Right cardiac atrium (tissue), 5 donors: ENCODE measurements at places on chromosomes 5 and 9.

- peak; percentile 95 for DNase-seq
Observed at GRCh38 chr9:70049672-70050271, 6.1 kb downstream of the MAMDC2 start.

DNA sequence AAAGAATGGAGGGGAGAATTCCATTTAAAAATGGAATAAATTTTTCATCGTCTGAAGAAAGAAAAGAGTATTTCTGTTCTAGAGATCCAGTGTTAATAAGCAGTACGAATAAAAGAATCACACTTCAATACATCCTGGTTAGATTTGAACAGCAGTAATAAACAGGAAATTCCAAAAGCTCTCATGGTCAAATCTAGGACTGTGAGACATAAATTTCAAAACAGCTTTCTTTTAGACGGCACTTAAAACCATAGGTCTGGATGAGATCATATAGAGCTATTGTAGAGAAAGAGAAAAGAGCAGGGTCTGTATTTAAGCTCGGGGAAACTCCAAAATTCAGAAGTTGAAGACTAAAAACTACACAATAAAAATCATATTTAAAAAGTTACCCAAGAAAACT lies 1006.9 kb upstream of the CTNND2 start:
- DNase-seq = no peak

DNA sequence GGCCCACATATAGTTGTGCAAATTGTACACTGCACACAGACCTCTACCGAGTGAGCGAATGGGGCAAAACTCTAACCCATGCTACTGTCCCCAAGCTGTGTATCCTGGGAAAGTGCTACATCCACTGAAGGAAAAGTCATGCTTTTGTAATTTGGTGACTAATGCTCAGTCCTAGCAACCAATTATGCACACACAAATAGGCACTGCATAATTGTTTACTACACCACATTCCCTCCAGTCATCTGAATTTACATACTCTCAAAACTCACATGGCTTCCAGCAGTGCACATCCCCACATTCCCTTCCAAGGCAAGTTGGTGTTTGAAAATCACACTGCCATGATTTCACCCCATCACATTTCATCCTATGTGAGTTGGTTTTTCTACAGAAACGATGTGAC lies 125.9 kb upstream of the OSMR start:
- DNase-seq = no peak

DNA sequence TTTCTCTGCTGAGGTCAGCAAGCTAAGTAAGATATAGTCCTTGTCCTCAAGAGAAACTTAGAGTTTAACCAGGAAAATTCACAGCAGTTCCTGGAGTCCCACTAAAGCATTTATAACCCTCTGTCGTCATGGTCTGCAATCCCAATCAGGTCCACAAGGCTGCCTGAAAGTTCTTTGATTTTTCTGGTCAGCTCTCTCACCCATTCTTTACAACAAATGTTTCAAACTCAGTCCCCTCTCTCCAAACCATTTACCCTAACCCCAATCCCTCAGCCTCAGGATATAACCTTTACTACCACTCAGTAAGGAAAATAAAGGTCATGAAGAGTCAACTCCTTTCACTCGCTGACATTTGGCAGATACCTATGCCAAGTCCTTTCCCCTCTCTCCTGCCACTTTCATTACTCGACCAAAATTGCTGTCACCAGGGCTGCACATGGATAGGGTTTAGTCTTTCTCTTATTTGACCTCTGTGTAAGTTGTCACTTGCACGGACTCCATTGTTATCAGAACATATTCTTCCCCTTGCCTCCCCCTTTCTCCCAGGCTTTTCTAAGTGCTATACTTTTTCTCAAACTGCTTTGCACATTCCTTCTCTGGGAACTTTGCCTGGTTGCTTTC lies 936.6 kb downstream of the NR2F1-AS1 start:
- no peak for DNase-seq

DNA sequence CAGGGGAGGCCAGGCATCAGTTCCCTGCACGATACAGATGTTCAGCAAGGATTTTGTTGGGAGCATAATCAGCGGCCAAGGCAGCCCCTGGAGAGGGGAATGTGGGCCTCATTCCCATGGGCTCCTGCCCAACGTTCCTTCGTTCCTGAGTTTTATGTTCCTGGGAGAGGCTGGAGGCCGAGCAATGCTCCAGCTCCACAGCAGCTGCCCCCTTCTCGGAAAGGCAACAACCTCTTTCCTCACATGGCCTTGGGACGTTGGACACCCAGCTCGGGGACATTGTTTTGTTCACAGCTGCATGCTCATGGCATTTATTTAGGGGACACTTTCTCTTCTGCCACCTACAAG lies 63.8 kb upstream of the COL15A1 start:
- peak; percentile 44 for DNase-seq

DNA sequence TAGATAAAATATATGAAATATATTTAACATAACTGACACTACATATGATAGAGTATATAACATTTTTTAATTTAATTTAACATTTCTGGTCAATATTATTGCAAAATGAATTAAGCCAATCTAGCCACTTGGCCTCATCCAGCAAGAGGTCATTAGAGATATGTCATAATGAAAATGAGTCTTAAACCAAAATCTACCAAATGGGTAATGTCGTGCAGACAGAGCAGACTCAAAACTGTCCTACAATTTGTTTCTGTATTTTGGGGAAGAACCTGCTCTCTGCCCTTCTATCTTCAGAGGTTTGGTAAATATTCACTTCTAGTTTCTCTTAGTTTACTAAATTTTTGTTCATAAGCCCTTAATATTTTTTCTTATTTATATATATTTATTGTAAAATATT lies 61.4 kb downstream of the ARHGEF28 start:
- no peak for DNase-seq

GRCh38 chr9:121529237-121529987 lies 29.8 kb upstream of the GGTA1 start:
- peak; percentile 99 for DNase-seq

GRCh38 chr9:104948277-104948676 lies 20.3 kb upstream of the ABCA1 start:
- no peak for DNase-seq

DNA sequence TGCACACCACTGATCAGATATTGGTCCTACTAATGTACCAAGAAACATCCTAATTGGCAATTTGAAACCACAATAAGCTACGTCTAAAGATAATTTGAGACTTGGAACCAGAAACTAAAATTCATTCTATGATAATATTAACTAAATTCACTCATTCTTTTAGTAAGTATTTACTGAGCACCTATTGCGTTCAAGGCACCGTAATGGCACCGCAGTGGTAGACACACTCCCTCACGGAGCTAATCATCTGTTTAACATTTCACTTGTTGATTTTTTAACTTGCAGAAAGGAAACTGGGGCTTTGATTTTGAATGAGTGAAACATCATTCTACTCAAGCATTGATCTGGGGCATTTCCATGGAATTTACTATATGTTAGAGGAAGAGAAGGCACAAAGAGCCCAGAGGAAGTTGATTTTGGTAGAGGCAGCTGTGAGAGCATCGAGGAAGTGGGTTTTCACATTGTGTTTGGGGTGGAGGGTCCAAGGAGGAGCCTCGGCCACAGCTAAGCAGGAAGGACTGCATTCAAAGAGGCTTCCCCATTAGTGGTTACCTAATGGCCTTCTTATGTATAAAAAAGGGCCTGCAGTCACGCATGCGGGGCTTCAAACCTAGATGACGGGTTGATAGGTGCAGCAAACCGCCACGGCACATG lies 7.1 kb downstream of the RAPGEF1 start:
- peak; percentile 64 for DNase-seq

DNA sequence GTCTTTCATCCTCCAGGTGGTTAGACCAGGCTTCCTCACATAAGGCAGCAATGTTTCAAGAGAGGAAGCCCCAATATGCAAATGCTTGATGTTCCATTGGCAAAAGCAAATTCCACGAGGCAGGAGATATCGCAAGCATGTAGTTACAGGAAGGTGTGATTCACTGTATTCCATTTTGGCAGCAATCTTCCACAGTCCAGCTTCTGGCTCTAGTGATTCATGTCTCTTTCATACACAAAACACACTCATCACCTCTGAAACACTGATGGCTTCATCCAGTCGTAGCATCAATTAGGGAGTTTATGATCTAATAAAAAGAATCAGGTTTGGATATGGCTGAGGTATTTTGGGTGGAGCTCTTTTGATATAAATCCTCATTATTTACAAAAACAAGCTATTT lies 552.2 kb upstream of the RIOK2 start:
- no peak for DNase-seq

DNA sequence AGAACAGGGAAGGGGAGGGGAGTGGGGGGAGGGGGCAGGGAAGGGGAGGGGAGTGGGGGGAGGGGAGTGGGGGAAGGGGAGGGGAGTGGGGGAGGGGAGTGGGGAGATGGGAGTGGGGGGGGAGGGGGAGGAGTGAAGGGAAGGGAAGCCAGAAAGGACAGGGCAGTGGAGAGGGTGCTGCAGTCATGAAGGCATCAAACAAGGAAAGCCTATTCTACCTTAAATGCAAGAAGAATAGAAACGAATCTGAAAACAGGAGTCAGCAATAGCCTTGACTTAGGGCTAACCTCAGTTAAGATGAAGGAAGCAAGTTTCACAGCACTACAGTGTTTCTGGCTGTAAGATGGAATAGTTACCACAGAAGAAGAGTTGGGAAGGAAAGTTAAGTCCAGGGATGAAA lies 59.5 kb downstream of the CAMSAP1 start:
- no peak for DNase-seq

- DNase-seq = peak; percentile 57
Observed at GRCh38 chr5:36744773-36745589, 131.6 kb upstream of the NIPBL start.

DNA sequence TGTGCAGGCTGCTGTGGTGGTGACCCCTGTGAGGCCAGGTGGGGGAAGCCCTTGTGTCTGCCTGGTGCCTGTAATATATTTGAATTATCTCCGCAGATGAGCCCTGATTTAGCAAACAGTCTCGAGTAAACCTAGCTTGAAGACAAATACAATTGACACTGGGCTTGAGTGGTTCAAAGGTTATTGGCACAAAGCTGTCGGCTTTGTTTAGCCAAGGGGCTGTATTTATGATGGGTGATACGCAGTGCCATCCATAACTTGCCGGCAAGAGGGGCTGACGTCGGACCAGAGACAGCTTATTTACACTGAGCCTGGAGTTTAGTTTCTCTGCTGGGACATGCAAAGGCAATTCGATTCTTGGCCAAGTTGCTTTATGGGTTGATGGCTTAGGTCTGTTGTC lies 20.0 kb upstream of the PITX1 start:
- DNase-seq = no peak
